Activated T-helper 2 cell treated with anti-CD3 and anti-CD28 coated beads, Interferon-gamma antibody, Interleukin-2, Interleukin-4, amounts not matched to agents 10 μg/mL and 5 μg/mL and 100 μg/mL, durations not matched to agents 14 hours and 24 hours and 36 hours (primary cell): ENCODE measurements at places on chromosomes 12 and 14.

- DNase-seq: no peak
These were observed 7.8 kb upstream of the DCAF11 start for GRCh38 chr14:24106672-24107271.

DNA sequence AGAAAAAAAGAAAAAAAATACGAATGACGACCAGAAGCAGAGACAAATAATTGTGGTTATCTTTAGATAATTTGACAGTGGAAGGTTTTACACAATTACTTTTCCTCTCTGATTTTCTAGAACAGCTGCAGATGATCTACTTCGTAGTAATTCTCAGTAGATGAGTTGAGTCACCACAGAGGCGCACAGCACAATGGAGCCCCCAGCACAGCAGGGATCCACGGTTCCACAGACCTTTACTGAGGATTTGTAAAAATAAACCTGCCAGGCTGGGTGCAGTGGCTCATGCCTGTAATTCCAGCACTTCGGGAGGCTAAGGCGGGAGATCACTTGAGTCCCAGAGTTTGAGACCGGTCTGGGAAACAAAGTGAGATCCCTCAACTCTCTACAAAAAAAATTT, 29.3 kb downstream of the AMN start:
- DNase-seq: no peak

- no peak for DNase-seq
These were observed 60.7 kb downstream of the SSPN start for GRCh38 chr12:26255893-26256645.

- no peak for DNase-seq
These were observed 220.6 kb upstream of the RGS6 start for GRCh38 chr14:71711619-71712018.

DNA sequence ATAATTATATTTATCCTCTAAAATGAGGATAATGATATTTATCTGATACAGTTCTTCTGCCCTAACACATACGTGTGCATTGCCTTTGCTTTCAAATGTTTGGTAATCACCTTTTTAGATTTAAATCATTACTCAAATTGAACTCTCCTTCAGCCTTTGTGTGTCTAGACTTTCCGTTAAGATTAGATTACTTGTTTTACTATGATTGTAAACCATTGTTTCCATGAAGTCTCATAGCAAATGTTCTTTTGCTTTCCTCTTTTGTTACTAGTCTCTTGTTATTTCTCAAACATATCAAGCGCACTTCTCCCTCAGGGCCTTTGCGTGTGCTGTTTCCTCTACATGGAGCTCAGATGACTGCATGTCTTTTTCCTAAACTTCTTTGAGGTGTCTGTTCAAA, 63.7 kb downstream of the ETV6 start:
- no peak for DNase-seq

- no peak for DNase-seq
These were observed 90.5 kb downstream of the DDX51 start for GRCh38 chr12:132053338-132054330.

- DNase-seq: no peak
These were observed 52.0 kb downstream of the KCNMB4 start for GRCh38 chr12:70418101-70418500.

DNA sequence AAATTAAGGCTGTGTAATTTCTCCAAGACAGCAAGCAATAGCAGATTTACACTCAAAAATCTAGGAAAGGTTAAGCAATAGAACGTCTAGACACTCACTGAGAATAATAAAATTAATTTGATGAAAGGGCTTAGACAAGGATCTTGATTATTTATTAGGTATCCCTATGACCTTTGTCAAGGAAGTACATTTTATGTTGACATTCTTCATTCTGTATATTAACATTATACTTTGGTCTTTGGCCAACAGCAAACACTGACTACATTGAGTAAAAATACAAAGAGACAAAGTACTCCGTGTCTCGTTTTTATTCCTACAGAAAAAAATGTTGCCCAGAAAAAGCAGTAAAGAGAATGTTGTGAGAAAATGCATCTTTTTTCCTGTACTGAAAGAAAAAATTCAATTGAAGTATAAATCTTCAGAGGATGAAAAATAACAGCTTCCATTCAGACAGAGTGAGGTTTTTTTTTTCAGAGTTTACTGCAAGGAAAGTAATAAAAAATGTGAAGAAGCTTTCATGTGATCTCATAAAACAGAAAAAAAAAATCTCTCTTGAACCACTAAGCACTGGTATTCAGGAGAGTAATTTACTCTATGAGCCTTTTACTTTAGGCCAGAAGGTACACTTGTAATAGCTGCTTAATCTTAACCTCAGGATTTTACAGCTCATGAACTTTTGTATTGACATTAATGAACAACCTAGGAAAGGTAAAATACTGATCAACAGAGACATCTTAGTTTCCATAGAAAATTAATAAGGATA, 605.0 kb downstream of the FSCB start:
- DNase-seq: no peak

- no peak for DNase-seq
These were observed 40.5 kb downstream of the DUSP6 start for GRCh38 chr12:89311703-89312293.

- DNase-seq: no peak
These were observed 158.0 kb downstream of the KCNA5 start for GRCh38 chr12:5201554-5202218.

- no peak for DNase-seq
These were observed 255.8 kb downstream of the ETNK1 start for GRCh38 chr12:22880807-22881206.

DNA sequence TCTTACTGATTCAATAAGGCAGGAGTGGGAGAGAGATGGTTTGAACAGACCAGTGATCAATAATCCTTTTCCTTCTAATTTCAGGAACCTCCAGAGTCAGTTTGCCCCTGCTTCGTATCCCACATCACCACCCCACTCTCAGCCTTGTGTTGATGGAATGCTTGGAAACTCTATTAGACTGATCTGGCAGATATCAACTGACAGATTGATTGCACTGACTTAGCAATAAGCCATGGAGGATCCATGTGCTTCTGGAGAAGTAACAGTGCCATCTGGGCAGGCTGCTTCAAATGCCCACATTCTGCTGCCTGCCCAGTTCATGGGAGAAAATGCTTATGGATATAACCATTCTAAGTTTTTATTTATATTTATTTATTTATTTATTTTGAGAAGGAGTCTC, 218.0 kb downstream of the SLC2A13 start:
- DNase-seq: no peak

- no peak for DNase-seq
These were observed 96.2 kb upstream of the PDE3A start for GRCh38 chr12:20272161-20272560.

- no peak for DNase-seq
These were observed 398.2 kb downstream of the DPF3 start for GRCh38 chr14:72495668-72496067.
